ENCODE measurements at places on chromosomes 3 and 15. TPM values are rescaled to one million over a fixed set of nuclear protein-coding genes. Genes with fewer than 3 reads are reported as not detected.

GRCh38 chr3:72594615-72595215 lies 253.5 kb downstream of the SHQ1 start:
- DNase-seq = no peak

GRCh38 chr3:4821975-4822374 lies 157.3 kb upstream of the BHLHE40 start:
- DNase-seq = no peak

GRCh38 chr15:92662762-92663161 lies 7.2 kb upstream of the FAM174B start:
- DNase-seq = no peak

SYNM gene
- 228 TPM for total RNA-seq

DNA sequence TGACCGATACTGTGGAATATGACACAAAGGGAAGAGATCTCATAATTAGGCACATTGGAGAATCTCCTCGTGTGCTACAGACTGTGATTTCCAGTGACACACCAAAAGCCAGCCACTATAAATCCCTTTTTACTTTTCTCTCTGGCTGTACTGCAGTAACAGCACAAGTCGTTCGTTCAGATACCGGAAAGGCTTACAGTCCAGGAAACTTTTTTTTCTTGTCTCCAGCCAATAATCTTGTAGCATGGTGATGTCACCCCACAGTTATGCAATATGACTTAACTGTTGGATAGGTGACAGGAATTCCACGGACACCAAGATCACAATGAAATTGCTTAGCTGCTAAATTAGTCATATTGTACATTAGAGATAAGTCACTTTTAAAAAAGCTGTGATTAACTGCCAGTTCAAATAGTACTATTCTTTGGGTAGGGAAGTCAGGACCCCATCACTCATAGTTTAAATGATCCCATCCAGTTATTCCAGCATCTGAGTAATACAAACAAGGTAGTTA lies 36.3 kb upstream of the TSC22D2 start:
- DNase-seq = peak; percentile 90

- DNase-seq = no peak
Observed at GRCh38 chr3:49013738-49014660, 4.4 kb downstream of the DALRD3 start.
